Fibroblast of upper back skin (primary cell): ENCODE measurements at places on chromosomes 13 and 19.
A peak's percentile ranks its signal among the peaks of the same experiment; 100 is the strongest.

GRCh38 chr13:31444266-31444856 is 244.6 kb downstream of the B3GLCT start:
- peak; percentile 22 for DNase-seq

GRCh38 chr13:48562296-48563066 is 29.6 kb upstream of the RCBTB2 start:
- no peak for DNase-seq

DNA sequence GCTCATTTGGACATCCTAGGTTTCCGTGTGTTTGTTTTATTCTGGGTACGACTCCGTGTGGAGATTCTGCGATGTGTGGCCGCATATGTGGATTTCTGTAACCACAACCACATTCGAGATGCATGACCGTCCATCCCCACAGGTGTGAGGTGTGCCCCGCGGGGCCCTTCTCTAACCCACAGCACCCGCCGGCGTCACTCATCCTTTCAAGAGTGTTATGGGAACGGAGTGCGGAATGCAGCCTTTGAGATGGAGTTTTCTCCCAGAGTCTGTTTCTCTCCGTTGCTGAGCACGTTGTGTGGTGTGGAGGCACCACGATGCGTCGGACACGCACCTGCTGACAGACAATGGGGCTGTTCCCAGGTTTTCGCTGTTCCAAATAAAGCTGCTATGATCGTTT is 40.0 kb downstream of the C13orf46 start:
- no peak for DNase-seq

DNA sequence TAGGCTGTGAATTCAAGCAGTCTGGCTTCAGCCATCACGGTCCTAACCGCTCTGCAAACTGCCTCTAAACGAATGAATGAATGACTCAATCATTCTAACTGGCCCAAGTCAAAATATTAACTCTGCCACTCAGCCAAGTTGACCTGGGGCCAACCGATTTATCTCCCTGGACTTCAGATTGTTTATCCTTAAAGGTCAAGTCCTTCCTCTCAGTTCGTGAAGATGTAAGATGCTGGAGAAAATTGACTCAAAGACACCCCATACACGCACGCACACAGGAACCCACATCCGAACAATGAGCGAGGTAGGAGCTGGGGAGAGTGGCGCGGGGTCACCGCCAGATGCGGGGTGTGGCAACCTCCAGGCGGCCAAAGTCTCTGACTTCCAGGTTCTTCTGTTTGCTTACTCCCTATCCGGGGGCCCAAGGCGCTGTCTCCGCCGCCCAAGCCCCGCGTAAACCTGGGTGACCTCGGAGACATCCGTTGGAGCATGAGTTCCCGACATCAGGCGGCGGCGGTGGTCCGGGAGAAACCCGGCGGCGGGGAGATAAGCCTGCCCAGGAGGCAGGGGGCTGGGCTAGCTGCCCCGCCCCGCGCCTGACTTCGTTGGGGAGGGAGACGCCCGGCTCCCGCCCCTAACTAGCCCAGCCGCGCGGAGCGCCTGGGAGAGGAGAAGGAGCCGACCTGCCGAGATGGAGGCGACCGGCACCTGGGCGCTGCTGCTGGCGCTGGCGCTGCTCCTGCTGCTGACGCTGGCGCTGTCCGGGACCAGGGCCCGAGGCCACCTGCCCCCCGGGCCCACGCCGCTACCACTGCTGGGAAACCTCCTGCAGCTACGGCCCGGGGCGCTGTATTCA is at the start of gene CYP2S1:
Gene CYP2S1, plus strand, starts transcription at position 646 of the 856 bp plus-strand sequence. Its CDS starts 46 bp downstream, at position 692.
- no peak for DNase-seq

GRCh38 chr19:13902993-13903555 is 2.8 kb downstream of the BRME1 start:
- no peak for DNase-seq

DNA sequence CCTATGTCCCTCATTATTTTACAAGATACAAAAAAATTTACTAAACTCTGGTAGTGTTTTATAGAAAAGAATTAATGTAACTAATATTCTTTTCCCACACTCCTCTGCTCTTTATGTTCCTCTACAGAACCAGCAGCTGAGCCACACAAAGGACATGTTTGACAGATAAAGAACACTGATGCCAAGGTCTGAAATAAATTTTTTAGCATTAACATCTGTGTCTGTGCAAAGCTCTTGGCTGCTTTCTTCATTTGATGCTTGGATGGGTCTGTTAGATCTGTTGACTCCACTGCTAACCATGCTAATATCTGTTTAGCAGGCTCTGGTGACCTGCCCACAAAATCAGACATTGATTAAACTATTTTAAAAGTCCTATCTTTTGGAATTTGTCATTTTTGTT is 2363.8 kb downstream of the PCDH9 start:
- DNase-seq = no peak

DNA sequence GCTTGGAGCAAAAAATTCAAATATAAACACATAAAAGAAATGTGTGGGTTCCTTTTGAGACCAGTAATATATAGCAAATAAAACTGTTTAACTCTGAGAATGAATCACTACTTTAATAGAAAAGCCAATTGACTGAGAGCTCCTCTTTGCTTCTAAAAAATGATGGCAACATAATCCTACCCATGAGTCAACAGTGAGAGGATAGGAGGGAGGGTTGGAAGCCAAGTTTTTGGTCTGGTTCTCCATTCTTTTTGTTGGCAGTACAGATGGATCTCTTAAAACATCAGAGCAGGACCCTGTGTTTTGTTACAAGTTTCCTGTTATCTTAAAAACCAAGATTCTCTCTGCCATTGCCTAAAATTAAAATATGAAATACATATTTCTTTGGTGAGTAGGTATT is 50.0 kb upstream of the POSTN start:
- DNase-seq = peak; percentile 83

GRCh38 chr13:37102896-37103295 is 2.6 kb downstream of the CSNK1A1L start:
- peak; percentile 38 for DNase-seq

DNA sequence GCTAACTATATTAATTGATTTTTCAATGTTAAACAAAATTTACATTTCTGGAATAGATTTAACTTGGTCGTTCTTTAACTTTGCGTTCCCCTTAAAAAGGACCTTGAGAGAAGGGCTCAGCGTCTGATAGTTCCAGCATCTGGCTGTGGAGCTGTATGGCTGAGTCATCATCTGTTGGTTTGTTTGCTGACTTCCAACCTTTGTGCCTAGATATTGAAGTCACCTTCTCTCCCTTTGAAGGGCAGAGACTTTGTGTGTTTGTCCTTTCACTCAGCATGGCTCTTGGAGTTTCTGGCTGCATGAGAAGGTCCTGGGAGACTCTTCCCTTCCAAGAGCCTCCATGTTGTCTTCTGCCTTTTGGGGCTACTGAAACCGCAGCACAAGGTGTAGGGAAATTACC is 16.6 kb upstream of the IRS2 start:
- DNase-seq = no peak

DNA sequence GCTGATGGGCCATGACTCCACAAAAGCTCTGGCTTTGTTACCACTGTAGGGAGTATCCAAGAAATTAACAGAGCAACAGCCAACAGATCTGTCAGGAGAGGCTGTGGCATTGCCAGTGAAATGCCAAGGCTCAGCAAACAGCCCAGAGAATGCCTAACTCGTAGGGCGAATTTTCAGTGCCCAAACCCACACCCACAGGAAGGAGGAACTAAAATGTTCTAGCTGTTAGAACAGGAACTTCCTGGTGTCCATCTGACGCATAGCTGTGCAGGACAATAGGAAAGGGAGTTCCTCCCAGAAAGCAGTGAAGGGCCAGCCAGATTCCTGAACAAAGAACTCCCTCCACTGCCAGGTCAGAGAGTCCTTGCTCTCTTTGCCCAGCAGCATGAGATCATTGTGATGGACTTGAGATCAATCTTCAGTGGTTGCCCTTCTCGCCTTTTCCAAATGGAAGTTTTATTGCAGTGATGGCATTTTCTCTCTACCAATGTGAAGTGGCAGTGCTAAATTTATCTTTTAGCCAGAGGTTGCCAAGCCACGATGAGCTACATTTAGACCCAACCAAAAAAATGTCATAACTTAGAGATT is 224.2 kb upstream of the STARD13 start:
- DNase-seq = peak; percentile 43

DNA sequence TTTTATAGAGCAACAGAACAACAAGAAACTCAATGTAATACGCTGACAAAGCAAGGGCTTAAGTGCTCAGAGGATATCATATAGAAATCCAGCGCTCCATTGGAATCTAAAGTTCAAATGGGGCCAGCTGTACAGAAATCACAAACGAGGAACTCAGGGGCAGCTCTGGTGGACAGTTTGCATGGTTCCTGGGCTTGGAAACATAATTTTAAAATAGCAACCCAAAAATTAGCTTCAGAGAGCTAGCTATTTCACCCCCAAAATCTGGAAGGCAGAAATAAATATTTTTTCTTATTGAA is 19.2 kb upstream of the LATS2 start:
- DNase-seq = no peak

DNA sequence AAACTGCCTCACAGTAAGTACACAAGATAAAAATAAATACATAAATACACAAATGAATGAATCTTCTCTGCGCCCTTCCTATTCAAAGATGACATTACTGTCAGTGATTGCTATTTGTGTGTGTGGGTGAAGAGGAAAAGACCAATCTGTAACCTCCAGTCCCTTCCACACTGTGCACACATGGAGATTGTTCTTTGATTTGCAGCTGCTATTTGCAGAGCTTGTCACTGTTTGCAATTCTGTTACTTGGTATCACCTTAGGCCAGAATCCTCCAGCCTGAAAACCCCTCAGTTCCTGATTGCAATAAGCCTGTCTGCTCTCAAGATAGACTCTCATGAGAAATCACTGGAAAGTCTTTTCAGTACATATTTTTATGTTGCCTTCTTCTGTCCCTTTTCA is 1314.9 kb downstream of the PCDH9 start:
- no peak for DNase-seq

DNA sequence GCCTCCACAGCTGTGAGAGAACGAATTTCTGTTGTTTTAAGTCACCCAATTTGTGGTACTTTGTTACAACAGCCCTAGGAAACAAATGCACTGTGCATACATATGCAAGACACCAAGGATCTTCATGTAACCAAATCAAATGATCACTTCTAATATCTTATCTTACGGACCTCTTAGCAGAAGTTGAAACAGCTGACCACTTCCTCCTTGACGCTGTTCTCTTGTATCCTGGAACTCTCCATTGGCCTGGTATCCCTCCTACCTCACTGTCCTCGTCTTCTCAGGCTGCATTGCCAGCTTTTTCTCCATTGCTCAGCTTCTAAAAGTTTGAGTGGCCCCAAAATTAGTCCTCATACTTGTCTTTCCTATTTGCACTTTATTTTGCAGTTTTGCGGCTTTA is 200.4 kb downstream of the DLEU7 start:
- DNase-seq = no peak

DNA sequence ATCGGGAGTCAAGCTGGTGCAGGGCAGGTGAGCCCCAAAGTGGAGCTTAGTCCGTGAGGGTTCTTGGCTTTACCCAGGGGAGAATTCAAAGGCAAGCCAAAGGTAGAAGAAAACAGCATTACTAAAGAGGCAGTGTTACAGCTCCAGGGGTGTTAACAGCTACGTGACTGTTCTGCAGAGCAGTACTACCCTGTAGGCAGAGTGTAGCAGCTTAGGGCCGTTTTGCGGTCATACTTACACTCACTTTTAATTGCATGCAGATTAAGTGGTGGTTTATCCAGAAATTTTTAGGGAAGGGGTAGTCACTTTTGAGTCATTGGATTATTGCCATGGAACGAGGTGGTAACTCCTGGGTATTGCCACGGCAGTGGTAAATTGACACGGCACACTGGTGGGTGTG is 482.2 kb downstream of the SLITRK5 start:
- DNase-seq = no peak

GRCh38 chr19:13668964-13669363 is 95.4 kb upstream of the MRI1 start:
- DNase-seq = no peak

GRCh38 chr19:30344446-30345425 is 27.4 kb upstream of the ZNF536 start:
- peak; percentile 6 for DNase-seq

DNA sequence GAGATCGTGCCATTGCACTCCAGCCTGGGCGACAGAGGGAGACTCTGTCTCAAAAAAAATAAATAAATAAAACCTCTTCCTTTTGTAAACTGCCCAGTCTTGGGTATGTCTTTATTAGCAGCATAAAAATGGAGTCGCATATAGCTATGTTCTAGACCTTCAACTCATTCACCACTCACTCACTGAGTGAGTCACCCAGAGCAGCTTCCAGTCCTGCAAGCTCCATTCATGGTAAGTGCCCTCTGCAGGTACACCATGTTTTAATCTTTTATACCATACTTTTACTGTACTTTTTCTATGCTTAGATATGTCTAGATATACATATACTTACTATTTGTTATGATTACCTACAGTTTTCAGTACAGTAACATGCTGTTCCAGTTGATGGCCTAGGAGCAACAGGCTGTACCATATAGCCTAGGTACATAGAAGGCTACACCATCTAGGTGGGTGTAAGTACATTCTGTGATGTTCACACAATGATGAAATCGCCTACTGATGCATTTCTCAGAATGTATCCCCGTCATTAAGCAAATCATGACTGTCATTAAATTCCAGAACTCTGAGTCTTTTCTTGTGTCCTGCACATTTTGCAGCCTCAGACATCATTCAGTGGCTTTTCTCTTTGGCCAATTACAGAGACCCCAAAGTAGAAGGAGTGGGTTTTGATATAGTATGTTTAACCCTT is 13.7 kb upstream of the FARP1 start:
- peak; percentile 38 for DNase-seq

- peak; percentile 18 for DNase-seq
These were observed 18.5 kb upstream of the POP4 start for GRCh38 chr19:29587518-29587986.

GRCh38 chr13:74625541-74625940 is 491.3 kb upstream of the KLF12 start:
- DNase-seq = peak; percentile 61

- DNase-seq = no peak
These were observed 169.8 kb downstream of the ATP8A2 start for GRCh38 chr13:25541434-25542123.

DNA sequence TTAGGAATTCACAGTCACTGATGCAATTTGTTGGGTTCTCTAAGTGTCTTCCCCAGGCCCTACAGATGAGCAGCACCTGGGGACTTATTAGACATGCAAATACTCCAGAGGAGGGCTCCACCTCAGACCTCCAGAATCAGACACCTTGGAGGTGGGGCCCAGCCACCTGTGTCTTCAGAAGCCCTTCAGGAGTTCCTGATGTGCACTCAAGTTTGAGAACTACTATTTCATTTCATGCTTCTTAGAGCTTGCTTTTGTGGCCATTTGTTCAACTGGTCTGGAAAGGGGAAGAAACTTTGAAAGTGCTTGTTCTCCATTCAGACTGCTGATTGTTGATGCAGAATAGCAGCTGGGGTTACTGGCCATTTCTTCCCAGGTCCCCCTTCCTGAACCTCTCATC is 472.0 kb downstream of the COG6 start:
- DNase-seq = no peak

GRCh38 chr13:20353973-20354372 is 121.9 kb upstream of the GJB6 start:
- DNase-seq = peak; percentile 72

- no peak for DNase-seq
These were observed 20.9 kb downstream of the C19orf44 start for GRCh38 chr19:16516923-16517610.
